ENCODE measurements at places on chromosomes 12 and 14. TPM values are rescaled to one million over a fixed set of nuclear protein-coding genes. Genes with fewer than 3 reads are reported as not detected.

The SMCO2 gene
- not detected for total RNA-seq

The BCL11B gene
- 3.2 TPM for total RNA-seq

The NEUROD4 gene
- not detected for total RNA-seq

The FAM222A gene
- 4.8 TPM for total RNA-seq

The HELB gene
- total RNA-seq = 2.1 TPM

The KRT3 gene
- total RNA-seq = not detected

The TAS2R50 gene
- total RNA-seq = 0.26 TPM

The BRMS1L gene
- total RNA-seq = 2.9 TPM

The DHRS4 gene
- 40.0 TPM for total RNA-seq

The PLCZ1 gene
- not detected for total RNA-seq

The FLRT2 gene
- not detected for total RNA-seq

The LAG3 gene
- 0.05 TPM for total RNA-seq

The SLC38A4 gene
- total RNA-seq = 0.08 TPM

The P3H3 gene
- total RNA-seq = 2.7 TPM

The SRGAP1 gene
- total RNA-seq = 1.0 TPM

The IL22 gene
- total RNA-seq = not detected

The AHNAK2 gene
- total RNA-seq = 1.5 TPM

The LMO3 gene
- not detected for total RNA-seq

The TRHDE gene
- not detected for total RNA-seq

The PTCSC3 gene
- not detected for total RNA-seq

The HCAR1 gene
- total RNA-seq = 38.4 TPM

The FRMD6 gene
- 0.23 TPM for total RNA-seq

The FGF23 gene
- not detected for total RNA-seq

The NRXN3 gene
- not detected for total RNA-seq

The CELA1 gene
- not detected for total RNA-seq

The TMEM63C gene
- total RNA-seq = 3.1 TPM

The SIRT4 gene
- 0.05 TPM for total RNA-seq

The MIPOL1 gene
- 0.51 TPM for total RNA-seq

The STAT6 gene
- total RNA-seq = 125 TPM

The SLC7A8 gene
- 0.23 TPM for total RNA-seq

The OLR1 gene
- not detected for total RNA-seq

The MYF5 gene
- total RNA-seq = not detected

The CLEC1B gene
- total RNA-seq = not detected

The TGM1 gene
- 2.2 TPM for total RNA-seq

The ENDOU gene
- not detected for total RNA-seq

The NUAK1 gene
- total RNA-seq = 1.3 TPM

The SLCO1B3 gene
- 3.2 TPM for total RNA-seq

The TAS2R9 gene
- total RNA-seq = not detected

The HOXC4 gene
- total RNA-seq = 4.0 TPM

The CPNE6 gene
- total RNA-seq = not detected

The KRT73 gene
- not detected for total RNA-seq

The AVPR1A gene
- total RNA-seq = not detected

The HAL gene
- total RNA-seq = not detected

The NTS gene
- total RNA-seq = 0.44 TPM

The ANG gene
- total RNA-seq = 4.0 TPM

The SERPINA1 gene
- total RNA-seq = 304 TPM

The NPAS3 gene
- total RNA-seq = not detected

The SMIM10L1 gene
- total RNA-seq = 6.7 TPM

The TMEM132C gene
- not detected for total RNA-seq

The GLRX5 gene
- 60.8 TPM for total RNA-seq

The NOC4L gene
- total RNA-seq = 45.8 TPM

The LRP1 gene
- 22.8 TPM for total RNA-seq

Data from HT-29 (cell line).